Activated CD4-positive, CD25-positive, alpha-beta regulatory T cell (primary cell): ENCODE measurements at places on chromosomes 5 and 9.

DNA sequence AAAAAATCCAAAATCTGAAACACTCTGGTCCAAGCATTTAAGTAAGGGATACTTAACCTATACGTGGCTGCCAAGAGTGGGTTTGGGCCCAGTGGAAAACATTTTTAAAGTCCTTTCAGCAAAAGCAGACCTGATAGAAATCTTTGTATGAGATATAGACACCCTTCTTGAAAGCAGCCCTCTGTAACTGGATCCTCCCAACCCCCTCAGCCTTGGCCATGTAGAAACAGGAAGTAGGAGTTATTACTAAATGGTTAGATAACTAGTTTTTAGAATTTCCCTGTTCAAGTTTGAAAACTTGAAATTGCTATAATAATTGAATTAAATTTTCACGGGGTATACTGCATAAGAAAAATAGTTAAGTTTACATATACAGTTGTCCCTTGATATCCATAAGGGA lies 111.3 kb upstream of the PCA3 start:
- no peak for DNase-seq

- no peak for DNase-seq
Measured at GRCh38 chr9:95218773-95219172, 98.7 kb downstream of the FANCC start.

- no peak for DNase-seq
Measured at GRCh38 chr9:113566016-113566711, 102.6 kb downstream of the RGS3 start.

DNA sequence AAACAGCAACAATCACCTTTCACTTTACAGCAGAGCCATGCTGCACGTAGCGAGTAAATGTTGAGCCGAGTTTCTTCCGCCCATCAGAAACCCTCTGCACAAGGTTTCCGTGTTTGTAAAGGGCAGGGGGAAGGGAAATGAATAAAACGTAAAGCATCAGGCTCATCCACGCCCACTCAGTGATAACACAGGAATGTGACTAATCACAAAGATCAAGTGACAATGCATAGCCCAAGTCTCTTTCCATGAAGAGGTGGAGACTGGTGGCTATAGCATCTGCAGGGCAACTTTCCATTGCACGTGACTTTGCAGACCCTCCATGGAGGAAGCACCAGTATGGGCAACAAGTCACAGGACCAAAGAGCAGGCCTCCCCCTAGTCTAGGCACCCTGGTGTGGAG lies 56.6 kb downstream of the CAMSAP1 start:
- DNase-seq: no peak

- DNase-seq: no peak
Measured at GRCh38 chr9:136725612-136726011, 13.2 kb downstream of the DIPK1B start.

DNA sequence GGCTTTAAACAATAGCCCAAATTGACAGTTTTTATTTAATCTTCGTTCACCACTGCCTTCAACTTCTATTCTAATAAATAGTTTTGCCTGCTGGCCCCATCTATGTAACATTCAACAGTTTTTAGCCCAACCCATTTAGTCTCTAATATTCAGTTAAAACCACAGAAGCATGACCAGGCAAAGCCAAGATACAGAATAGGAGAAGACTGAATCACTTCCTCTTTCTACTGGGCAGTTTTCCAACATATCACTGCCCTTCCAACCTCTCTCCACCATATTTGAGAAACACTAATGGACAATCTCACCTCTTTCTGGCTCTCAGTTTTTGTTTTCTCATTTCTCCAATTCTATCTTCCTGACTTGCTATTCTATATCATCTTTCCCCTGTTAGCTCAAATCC lies 352.9 kb downstream of the DNAH5 start:
- no peak for DNase-seq

DNA sequence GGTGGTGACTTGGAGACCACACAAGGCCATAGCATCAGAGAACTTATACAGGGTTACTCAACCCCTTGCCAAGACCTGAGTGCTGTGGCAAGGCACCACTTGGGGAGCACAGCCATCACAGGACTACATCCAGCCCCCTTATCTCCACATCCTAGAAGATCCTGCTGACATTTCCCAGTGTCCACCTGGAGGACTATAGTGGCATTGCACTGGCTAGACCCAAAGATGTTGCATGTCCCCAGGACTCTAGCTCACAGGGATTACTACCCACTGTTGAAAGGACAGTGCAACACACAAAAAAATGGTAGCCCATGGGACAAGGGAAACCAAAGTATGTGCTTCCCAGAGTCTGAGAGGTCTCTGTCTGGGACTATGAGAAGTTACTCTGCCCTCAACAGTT lies 411.1 kb upstream of the NUDT12 start:
- no peak for DNase-seq

GRCh38 chr9:113953531-113953930 lies 77.4 kb downstream of the ZNF618 start:
- no peak for DNase-seq

DNA sequence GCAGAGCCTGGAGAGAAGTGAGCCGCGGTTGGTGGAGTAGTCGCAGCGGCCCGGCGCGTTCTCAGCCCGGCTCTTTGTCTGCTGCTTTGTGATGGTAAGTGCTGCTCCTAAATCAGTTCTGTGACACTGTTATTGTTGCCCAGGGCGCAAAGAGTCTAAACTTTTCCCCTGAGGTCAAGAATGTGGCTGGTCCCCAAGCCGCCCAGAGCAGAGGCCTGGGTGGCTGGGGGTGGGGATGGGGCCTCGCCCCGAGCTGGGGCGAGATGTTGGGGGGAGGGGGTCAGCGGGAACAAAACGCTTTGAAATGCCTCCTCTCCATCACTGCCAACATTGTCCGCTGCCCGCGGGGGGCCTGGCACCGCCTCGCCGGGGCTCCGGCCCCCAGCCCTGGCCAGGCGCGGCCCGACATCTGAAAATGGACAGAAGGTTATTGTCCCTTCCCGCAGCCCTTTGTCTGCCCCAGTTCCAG lies 11.7 kb upstream of the CERCAM start:
- DNase-seq: no peak
